ENCODE measurements at places on chromosomes 4 and X.

- no peak for DNase-seq
Measured at GRCh38 chr4:123083646-123084045, 161.2 kb upstream of the NUDT6 start.

DNA sequence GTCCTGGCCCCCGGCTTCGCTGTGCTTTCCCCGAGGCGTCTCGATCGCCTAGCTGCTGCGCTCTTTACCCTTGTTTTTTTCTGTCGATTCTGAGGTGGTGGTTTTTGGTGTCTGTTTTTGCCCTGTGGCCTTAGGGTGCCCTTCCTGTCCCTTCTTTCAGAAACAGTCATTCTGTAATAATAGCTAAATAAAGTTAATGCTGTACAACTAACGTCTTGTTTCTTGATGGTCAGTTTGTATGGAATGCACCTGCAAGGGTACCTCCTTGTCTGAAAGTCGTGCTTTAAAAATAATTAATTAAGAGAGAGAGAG lies 686 bp downstream of the FIP1L1 start:
- DNase-seq = no peak

DNA sequence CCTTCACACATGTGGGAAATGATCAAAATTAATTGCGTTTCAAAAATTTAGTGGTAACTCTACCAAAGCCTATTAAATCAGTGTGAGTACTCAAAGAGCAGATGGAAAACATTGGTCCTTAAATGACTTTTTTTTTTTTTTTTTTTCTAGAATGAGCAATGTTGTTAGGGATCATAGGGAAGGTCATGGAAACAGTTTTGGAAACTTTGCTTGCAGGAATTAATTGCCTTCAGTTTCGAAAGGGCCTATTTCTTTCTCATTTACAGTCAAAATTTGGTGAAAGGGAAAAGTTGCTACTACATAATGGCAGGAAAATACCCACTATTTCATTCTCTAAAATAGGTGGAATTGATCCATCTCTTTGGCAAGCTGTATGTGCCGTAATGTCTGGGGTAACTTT lies 160.9 kb downstream of the RTL9 start:
- no peak for DNase-seq

GRCh38 chr4:101238706-101239105 lies 108.6 kb downstream of the PPP3CA start:
- DNase-seq = no peak

- no peak for DNase-seq
Measured at GRCh38 chr4:39231660-39232059, 49.3 kb downstream of the WDR19 start.

DNA sequence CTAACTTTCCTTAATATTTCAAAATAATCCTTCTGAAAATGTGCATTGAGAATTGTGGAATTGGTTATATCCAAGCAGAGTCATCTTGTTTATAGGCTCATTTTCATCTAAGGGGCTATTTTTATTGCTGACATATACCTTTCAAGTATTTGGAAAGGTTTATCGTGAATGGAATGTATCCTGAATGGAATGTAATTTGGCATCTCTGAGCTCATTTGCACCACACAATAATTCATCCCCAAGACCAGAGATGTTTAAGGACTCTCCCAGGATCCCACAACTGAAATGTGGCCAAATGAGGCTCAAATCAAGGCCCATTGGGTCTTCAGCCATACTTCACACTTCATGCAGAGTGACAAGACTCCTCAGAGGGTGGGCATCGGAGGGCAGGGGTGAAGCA lies 7.5 kb upstream of the SETD7 start:
- DNase-seq = no peak

- no peak for DNase-seq
Measured at GRCh38 chr4:174828845-174829701, at the start of gene GLRA3. Gene GLRA3, minus strand, starts transcription at chr4:174829247. Its CDS starts 436 bp downstream, at chr4:174828811.

- no peak for DNase-seq
Measured at GRCh38 chr4:7392438-7393421, 42.0 kb downstream of the PSAPL1 start.

- DNase-seq = no peak
Measured at GRCh38 chrX:133985164-133985966, at the start of gene GPC3. Gene GPC3, minus strand, starts transcription at chrX:133985594.

GRCh38 chrX:52577464-52578173 lies 60.8 kb upstream of the XAGE1B start:
- no peak for DNase-seq

GRCh38 chr4:144718958-144719512 lies 73.1 kb downstream of the HHIP start:
- no peak for DNase-seq

DNA sequence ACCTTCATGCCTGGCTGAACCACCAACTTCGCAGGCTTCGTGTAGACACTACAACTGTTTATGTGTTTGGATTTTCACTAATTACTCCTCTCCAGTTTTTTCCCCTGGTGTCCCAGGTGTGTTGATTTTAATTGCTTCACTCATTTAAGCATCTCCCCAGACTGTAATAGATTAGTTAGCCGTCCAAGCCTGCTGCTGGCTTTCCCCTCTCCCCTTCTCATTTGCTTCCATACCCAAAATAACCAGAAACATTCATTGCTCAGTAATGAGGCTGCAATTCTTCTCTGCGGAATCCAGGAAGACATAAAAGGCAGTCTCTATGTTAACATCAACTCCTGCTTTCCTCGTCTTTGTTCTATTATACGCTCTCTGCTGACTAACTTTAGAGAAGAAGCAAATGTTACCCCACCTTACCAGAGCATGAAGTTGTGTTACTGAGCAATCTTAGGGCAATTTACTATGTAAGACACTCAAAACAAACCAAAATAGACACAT lies 37.9 kb upstream of the SCRG1 start:
- no peak for DNase-seq

DNA sequence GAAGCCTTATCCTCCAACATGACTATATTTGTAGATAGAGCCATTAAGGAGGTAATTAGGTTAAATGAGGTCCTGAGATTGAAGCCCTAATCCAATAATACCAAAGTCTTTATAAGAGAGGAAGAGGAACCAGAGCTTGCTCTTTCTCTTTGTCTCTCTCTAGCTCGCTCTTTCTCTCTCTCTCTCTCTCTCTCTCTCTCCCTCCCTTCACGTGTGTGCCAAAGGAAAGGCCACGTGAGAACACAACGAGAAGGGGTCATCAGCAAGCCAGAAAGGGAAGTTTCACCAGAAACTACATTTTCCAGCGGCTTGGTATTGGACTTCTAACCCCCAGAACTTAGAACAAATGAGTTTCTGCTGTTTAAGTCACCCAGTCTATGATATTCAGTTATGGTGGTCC lies 1540.5 kb downstream of the C4orf33 start:
- DNase-seq = no peak

DNA sequence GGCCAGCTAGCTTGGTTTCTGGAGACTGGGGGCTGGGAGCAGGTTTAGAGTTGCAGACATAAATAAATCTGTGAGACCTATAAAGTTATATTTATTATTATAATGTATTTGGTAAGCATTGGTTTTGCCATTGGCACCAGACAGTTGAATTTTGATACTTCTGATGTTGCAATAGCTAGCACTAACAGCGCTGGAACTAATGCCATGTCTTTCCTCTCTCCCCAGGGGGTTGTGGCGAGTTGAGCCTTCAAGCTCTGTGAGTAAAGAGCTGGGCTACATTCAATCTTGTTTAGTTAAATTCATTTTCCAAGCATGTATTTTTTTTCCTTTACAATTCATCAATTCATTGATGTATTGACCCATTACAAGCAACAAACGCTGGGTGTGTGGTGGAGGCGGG lies 358.7 kb upstream of the NR3C2 start:
- DNase-seq = no peak

DNA sequence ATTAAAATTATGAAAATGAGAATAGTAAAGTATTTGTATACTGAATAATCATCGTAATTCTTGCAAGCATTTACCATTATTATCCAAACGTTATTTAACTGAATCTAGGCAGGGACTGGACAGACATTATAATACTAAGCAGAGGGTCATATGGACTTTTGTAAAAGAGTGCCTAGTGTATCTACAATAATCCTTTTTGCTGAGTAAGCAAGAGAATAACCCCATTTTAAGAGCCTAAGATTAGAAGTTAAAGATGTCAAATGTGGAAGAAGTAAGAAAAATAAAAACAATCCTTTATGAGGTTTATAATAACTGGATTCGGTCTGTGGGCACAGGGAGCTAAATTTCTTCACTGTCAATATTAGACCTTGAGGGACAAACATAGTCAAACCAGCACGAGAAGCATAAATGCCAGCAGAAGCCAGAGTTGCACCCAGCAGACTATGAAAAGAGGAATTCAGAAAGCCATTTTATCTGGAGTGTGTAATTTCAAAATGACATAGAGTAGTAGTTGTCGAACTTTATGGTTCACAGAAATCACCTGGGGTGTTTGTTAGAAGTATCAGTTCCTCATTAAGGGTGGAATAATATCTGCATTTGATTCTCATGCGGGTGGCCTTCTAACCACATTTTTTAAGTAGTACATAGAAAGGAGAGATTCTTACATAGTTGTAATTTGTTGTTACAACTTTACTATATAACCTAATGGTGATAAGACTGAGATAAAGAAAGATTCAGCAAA lies 39.7 kb upstream of the DCLK2 start:
- DNase-seq = no peak

DNA sequence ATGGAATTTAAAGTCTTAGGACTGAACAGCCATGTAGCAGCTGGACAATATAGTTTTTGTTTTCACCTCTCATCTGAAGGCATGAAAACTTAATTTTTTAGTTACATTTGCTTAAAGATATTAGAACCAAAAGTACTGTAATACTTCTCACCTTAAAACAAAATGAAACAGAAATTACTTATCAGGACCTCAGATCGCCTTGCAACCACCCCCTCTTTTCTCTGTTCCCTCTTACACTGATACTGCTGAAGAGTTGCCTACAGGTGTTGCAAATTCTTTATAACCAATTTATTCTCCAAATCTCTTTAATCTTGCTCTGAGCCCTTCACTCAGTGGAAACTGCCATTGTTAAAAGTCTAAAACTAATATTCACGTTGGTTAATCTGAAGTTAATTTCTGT lies 145.0 kb downstream of the SPCS3 start:
- no peak for DNase-seq

Data from stimulated activated CD8-positive, alpha-beta memory T cell treated with anti-CD3 and anti-CD28 coated beads, Interleukin-4, amount 100 ng/mL, for 1 hour (primary cell).